ENCODE measurements at places on chromosomes 5 and 9.

GRCh38 chr5:2900360-2900759 lies 148.9 kb upstream of the IRX2 start:
- no peak for DNase-seq

- DNase-seq, result no peak
Observed at GRCh38 chr5:40831346-40832210, 3.4 kb downstream of the RPL37 start.

- DNase-seq, result no peak
Observed at GRCh38 chr9:129664746-129665388, 580 bp upstream of the PRRX2 start.

DNA sequence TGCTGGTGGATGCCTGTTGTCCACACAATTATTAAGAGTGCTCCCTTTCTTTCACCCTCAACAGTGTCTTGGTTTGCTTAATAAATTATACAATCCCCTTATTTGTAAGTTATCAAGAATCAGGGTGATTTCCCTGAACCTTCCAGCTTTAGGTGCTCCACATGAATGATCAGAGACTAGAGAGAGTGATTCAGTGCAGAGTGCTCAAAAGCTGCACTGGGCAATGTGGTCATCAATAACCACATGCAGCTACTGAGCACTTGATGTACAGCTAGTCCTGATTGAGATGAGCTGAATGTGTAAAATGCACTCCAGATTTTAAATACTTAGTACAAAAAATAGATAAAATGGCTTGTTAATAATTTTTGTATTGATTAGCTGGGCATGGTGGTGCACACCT lies 76.8 kb upstream of the TRIO start:
- no peak for DNase-seq

DNA sequence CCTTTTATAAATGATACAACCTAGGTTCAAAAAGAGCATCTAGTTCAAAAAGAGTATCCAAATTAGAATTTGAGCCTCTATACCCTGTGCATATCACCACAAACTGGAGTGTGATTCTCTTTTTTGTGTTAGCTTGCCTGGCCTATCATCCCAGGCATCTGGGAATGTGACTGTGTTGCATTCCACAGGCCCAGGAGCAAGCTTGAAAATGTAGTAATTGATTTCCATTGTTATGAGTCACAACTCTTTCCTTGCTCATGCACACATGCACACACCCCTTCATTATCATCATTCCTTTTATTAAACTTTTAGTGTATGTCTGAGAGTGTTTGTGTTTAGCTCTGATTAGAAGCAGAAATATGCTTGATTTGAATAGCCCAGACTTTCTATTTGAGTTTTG lies 75.2 kb downstream of the FCHO2 start:
- DNase-seq, result no peak

GRCh38 chr9:79610019-79610631 lies 38.4 kb downstream of the TLE4 start:
- peak; percentile 43 for DNase-seq

- no peak for DNase-seq
Observed at GRCh38 chr5:150570333-150570732, 62.4 kb downstream of the NDST1 start.

DNA sequence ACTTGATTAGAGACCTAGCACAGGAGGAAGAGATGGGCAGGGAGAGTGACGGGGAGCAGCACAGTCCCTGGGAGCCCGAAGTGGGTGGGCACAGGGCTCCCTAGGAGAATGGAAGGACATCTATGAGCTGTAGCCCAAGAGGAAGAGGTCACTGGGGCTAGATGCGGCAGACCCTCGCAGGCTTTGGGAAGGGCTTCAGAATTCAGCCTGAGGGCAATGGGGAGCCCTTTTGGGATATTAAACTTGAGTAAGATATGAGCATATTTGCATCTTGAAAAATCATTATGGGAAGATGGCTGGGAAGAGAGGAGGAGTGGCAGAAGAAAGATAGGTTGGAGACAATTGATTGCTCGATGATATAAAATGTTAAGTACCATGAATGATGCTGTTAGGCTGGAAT lies 48.9 kb upstream of the IL17B start:
- no peak for DNase-seq

- DNase-seq, result peak; percentile 80
Observed at GRCh38 chr5:157528036-157528632, 47.4 kb downstream of the ADAM19 start.

- no peak for DNase-seq
Observed at GRCh38 chr9:121892706-121893105, 200.4 kb downstream of the TTLL11 start.

DNA sequence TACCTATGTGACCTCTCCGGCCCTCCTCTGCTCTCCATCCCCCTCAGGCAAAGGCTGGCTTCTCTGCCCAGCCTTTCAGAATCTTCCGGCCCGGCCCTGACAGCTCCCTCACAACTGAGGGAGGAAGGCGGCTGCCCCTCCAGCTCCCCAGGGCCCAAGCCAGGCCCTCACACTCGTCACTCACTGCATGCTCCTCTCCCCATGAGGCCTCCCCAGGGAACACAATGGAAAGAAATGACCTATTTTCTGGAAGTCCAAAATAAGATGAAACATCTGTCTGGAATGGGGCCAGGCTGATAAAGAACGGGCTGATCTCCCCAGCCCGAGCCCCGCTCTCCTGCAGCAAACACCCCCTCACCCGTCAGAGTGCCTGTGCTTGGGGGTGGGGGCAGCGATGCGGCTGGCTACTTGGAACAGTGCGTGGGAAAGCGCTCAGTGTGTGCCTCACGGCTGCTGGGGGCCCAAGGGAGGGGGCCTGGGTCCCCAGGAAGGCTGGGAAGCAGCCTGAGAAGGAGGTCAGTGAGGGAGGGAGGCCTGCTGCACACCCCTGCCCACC lies 11.3 kb downstream of the PDGFRB start:
- no peak for DNase-seq

GRCh38 chr5:62328772-62329491 lies 22.9 kb downstream of the KIF2A start:
- no peak for DNase-seq

DNA sequence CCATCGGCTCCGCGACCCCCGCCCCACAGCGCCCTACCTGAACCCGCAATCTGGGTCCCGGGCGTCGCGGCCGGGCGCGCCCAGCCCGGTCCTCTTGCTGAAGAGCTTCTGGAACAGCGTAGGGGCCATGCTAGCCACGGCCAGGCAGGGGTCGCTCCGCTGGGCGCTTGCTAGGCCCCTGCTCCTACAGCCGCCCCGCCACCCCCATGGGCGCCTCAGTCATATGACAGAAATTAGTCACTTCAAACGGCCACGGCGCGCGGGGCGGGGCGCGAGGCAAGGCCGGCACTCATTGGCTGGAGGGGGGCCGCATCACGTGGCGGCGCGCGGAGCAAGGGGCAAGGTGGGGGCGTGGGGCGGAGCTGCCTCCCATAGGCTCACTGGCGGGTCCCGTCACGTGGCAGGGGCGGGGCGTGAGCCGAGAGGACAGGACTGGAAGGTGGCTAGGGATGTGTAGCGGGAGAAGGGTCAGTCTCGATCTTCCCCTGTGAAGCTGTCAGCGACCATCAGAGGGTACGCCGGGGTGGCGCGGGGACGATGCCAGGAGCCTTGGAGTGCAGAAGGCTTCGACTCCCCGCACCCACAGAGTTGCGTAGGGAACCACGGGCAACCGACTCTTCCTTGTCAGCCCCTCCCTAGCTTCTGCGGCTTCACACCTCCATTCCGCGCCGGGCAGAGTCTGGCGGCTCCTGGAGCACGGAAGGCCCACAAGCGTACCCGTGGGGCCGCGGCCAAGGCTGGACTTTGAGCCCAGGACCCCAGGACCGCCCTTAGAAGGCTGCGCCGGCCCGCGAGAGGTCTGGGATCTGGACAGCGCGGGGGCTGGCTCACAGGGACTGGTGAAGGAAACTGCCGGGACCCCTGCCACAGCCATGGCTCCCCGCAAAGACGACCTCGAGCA lies at the start of gene FNIP1:
Gene FNIP1, minus strand, starts transcription at position 225 of the 901 bp plus-strand sequence. Its CDS starts 96 bp downstream, at position 129.
- DNase-seq, result peak; percentile 92

GRCh38 chr9:87099407-87099806 lies 152.1 kb upstream of the GAS1 start:
- DNase-seq, result no peak

- DNase-seq, result no peak
Observed at GRCh38 chr5:36222620-36223019, 19.1 kb downstream of the NADK2 start.

- DNase-seq, result no peak
Observed at GRCh38 chr5:66603164-66603563, 7.0 kb downstream of the MAST4 start.

GRCh38 chr9:112819635-112820496 lies 69.3 kb downstream of the SNX30 start:
- DNase-seq, result peak; percentile 31

DNA sequence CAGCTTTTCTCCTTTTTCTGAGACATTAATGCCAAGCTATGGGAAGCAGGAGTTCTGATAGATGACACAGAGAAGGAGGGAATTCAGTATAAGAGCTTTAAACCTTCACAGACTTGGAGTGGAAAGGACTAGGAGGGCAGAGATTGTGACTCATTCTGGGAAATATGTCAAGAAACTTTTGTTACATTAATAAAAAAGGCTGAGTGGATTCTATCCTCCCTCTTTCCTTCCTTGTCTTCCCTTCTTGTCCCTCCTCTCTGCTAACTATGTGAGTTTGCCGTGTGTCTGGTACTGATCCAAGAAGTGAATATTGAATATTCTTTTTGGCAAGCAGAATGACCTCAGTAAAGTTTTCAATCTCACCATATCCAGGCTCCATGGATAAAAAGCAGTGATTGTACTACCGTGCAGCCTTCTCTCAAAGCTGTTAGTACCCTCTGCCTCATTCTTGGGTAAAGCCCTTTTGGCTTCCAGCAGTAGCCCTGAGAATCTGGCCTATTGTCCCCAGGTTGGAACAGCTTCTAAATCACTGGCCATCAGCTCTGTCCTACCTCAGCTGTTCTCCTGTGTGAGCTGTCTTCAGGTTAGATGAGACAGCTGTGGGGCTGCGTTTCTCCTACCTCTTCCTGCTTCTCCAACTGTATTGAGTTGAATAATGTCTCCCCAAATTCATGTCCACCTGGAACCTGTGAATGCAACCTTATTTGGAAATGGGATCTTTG lies 73.9 kb downstream of the ATG10 start:
- DNase-seq, result no peak

GRCh38 chr5:74966141-74967026 lies 86.0 kb downstream of the GCNT4 start:
- DNase-seq, result no peak

GRCh38 chr9:93427655-93428379 lies 23.7 kb upstream of the FAM120A start:
- DNase-seq, result no peak

DNA sequence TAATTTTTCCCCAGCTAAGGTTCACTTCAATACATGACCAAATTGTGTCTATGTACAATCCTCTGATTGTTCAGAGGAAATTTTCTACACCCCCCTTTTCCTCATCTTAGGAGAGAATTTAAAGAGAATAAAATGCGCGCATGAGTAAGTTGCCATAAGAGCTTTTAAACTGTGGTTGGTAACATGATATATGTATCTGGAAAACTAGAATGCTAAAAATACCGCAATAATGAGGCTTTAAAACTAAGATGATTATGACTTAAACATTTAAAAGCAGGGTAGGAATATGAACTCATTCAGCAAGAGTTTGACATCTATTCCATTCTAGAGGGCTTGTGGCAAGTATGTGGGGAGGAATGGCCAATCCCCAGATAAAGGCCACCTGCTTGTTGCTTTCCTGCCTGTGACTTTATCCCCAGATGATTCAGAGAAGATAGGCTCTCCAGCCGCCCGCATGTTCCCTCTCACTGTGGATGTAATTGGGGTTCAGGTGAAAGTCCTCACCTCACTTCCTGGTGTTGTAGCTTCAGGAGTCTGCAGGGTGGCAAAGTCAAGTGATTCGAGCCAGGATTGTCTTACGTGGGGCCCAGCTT lies 26.5 kb upstream of the BASP1 start:
- no peak for DNase-seq

- peak; percentile 53 for DNase-seq
Observed at GRCh38 chr9:33158843-33159776, 8.0 kb downstream of the B4GALT1 start.

- no peak for DNase-seq
Observed at GRCh38 chr5:160231783-160232342, 2.6 kb downstream of the FABP6 start.

DNA sequence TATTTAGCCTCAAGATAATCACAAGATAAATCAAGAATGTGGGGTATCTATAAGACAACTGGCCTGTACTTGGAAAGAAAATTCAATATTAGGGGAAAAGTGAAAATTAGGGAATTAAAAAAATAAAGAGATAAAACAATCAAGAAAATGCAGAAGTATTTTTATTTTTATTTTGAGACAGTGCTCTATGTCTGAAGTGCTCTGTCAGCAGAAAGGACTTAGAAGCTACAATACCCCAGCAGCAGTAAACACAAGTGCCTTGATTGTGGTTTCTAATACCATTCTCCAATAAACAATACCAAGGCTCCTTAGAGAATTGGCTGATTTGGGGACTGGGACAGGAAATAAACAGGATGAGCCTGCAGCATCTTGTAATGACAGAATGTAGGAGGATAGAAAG lies 144.9 kb downstream of the RFK start:
- DNase-seq, result no peak

DNA sequence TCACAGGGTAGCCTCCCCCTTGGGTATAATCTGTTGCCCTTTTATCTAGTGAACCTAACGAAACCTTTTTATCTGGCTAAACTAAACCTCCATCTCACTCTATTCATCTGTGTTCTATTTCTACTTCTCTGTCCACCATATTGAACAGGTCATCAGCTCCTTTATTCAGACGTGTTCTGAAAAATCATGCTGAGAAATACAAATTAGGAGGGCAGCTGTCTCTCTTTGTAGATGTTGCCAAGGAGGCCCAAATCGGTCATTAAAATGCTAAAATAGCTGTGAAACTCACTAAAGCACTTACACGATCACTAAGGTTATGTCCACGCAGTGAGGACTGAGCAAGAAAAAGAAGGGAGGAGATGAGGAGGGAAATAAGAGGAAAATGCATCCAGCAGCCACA lies 115.6 kb upstream of the RETREG1 start:
- DNase-seq, result no peak

DNA sequence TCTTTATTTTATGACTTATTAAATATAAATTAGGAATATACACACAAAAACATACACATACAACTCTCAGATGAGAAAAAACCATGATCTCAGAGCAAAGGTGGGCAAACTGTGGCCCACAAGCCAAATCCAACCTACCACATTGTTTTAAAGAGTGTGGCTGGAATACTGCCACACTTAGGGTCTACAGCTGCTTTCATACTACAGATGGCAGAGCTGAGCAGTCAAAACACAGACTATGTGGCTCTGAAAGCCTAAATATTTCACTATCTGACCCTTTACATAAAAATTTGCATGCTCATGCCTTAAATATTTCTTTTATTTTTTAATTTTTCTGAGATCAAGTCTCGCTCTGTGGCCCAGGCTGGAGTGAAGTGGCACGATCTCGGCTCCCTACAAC lies 28.3 kb downstream of the LEAP2 start:
- no peak for DNase-seq

GRCh38 chr5:53714667-53715010 lies 154.2 kb downstream of the NDUFS4 start:
- no peak for DNase-seq

DNA sequence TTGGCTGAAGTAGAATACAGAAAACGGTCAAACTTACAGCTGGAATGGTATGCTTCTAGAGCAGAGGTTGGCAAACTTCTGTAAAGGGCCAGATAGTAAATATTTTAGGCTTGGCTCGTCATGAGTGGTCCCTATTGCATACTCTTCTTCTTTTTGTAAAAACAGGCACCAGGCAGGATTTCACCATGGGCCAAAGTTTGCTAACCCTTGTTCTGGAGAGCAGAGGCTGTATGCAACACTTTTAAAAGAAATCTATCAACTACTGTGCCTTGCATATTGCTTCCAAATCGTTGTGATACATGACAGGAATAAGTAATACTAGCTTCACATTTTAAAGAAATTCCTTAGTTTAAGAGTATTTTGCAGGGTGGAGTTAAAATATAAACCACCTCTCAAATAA lies 15.6 kb upstream of the COL23A1 start:
- no peak for DNase-seq

Data from renal cortex interstitium (tissue), 15 donors.